ENCODE measurements at places on chromosomes 5 and 9. TPM values are rescaled to one million over a fixed set of nuclear protein-coding genes. Genes with fewer than 3 reads are reported as not detected.

RAPGEF6 gene
- 12.5 TPM for total RNA-seq

CDO1 gene
- total RNA-seq, result 0.82 TPM

MEIKIN gene
- total RNA-seq, result not detected

FOXD1 gene
- 10.8 TPM for total RNA-seq

LECT2 gene
- total RNA-seq, result not detected

CCNI2 gene
- total RNA-seq, result not detected

PTGR1 gene
- total RNA-seq, result 89.2 TPM

- DNase-seq, result no peak
These were observed 33.6 kb upstream of the MAMDC2 start for GRCh38 chr9:70010015-70010414.

- DNase-seq, result no peak
These were observed 74.6 kb downstream of the USP20 start for GRCh38 chr9:129909851-129910250.

DNA sequence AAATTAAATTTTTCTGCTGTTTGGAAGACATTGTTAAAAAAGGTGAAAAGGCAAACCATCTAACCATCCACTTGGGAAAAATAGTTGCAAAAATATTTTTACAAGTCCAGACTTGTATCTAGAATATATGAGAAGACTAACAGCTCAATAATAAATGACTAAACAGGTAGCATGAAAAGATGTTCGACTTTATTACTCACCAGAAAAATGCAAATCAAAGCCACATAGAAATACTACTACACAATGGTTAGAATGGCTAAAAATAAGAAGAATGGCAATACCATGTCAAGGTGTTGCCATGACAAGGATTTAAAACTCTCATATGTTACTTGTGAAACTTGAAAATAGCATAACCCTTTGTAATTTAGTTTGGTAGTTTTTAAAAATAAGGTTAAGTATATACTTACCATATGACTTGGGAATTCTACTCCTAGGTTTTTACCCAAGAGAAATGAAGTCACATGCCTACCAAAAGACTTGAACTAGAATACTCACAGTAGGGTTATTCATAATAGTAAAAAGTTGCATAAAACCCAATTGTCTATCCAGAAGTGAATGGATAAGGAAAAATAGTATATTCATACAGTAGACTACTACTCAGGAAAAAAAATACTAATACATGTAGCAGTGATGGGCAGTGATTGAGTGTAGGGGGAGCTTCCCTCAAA lies 93.8 kb downstream of the VPS13A start:
- DNase-seq, result no peak

DNA sequence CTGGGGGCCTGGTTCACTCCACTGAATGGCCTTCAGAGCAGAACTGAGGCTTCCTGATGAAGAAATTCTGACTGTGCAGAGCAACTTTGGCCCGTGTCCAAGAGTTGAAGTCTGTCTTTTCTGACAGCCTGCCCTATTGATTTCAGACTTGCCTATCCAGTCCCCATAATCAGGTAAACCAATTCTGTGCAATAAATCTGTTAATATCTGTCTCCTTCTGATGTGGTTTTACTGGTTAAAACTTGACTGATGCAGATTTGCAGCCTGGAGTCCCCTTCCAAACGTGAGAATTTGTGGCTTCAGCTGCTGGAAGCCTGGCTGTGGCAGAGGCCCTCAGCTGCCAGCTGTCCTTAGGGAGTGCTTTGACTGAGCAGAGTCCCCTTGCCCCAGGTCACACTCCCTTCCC lies 283.9 kb upstream of the ANKRD55 start:
- DNase-seq, result no peak

- DNase-seq, result no peak
These were observed 116.7 kb upstream of the KLF4 start for GRCh38 chr9:107606149-107606790.

DNA sequence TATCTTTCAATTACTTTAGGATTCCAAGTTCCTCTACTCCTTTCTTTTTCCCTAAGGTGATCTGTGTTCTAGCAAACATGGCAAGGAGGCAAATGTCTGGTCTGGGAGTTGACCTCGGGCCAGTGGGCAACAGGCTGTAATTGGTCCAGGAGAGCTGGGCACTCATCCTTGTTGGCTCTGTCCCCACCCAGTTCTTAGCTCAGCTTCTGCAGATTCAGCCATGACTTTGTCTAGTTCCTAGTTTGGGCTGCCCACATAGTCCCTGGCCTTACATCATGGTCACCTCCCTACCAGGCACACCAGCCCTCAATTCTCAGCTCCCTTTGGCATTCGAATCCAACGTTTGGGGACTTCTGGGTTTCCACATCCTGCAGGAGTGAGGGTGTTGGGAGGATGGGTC lies 92.1 kb upstream of the DAP start:
- no peak for DNase-seq

GRCh38 chr5:4563400-4563799 lies 576.7 kb upstream of the ADAMTS16 start:
- no peak for DNase-seq

- no peak for DNase-seq
These were observed 17.0 kb downstream of the NEK6 start for GRCh38 chr9:124274738-124275137.

DNA sequence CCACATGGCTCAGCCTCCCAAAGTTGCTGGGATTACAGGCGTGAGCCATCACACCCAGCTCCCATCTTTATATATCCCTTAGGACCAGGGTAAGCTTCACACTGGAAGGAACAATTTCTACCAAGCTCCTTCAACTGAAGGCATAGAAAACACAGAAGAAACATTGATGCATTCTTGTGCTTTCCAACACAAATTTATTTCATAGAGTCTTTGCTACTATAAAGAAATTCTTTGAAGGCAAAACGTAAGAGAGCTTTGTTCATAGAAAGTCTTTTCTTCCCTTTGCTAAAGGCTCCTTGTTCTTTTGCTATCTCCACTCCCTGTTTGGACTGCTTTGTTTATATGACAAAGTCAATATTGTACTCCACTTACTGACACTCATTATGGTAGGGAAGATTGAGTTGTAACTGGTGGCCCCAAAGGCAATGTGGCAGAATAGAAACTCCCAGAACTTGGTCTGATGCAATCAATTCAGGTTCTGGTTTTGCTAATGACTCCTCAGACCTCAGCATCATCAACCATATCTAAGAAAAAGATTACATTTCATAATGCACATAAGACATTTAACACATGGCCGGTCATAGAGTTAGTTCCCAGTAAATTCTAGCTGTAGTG lies 97.4 kb upstream of the CLINT1 start:
- DNase-seq, result no peak

DNA sequence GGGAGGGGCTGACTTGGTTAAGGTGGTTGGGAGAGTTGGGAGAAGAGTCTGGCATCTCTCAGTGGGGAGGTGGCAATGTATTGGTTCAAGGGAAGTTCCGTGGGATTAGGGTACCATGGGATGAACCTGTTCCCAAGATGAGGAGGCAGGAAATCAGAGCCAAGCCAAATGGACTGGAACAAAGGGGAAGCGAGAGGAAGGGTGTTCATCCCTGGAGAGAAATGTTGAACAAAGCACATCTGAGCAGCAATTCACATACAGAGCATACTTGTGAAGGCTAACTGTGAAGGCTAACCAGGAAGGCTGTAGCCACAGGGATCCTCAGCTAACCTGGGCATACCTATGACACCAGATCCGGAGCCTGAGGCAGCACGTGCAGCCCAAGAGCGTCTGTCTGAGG lies 214.0 kb downstream of the MCTP1 start:
- DNase-seq, result no peak

- DNase-seq, result no peak
These were observed 18.1 kb downstream of the MYMK start for GRCh38 chr9:133506653-133507038.

DNA sequence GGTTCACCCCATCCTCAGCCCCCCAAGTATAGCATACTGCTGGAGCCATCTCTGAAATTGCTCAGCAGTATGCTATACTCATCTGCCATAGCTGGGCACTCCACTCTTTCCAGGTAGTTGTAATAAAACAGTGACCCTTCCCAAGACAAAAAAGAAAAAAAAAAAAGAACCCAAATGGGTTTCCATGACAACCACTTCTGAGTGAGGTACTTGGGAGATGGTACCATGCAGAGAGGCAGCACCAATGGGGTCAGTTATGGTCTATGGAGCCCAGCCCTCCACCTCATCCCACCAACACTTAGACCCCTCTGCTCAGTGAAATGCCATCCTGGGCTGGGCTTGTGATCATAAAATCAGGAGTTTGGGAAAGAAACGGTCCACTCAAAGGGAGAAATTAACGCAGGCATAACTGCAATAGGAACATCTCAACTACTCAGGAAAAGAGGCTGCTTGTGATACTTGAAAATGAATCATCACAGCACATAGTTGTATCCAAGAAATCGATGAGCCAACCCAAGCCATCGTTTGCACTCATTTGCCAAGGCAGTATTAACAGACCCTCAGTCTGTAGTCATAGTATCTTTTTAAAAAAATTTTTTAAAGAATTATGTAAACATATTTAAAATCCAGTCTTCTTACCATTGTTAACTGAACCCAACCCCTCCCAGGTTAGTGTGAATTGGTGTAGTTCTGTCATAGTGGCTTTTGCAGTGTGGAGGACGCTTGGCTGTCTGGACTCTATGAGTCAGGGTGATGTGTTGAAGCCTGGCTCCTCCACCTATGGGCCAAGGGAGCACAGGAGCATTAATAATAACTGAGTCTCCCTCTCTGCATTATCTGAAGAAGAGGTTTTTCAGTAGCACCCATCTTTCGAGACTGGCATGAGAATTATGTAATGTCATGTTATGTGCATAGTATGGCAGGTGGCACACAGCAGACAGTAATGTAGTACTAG lies 402.7 kb downstream of the SPOCK1 start:
- no peak for DNase-seq

DNA sequence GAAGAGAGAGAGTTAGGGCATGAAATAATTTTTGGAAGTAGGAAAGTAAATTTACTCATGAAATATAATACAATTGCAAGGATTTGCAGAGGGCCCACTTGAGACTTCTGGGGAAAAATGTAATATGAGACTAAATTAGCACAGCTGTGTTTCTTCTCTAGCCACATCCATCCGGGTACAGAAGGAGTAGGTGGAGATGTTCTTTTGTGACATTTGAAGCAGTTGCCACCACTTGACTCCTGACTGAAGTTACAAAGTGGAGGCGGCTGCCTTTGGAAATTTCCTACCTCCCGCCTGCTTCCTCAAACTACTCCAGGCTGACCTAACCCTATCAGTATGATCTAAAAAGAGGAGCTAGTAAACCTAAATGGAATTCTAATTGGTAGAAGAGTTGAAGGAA lies 58.1 kb upstream of the SHISAL2B start:
- no peak for DNase-seq

- no peak for DNase-seq
These were observed 426.4 kb downstream of the DTWD2 start for GRCh38 chr5:118561971-118562370.

GRCh38 chr5:132776131-132776937 lies 705 bp downstream of the SEPTIN8 start:
- DNase-seq, result no peak

DNA sequence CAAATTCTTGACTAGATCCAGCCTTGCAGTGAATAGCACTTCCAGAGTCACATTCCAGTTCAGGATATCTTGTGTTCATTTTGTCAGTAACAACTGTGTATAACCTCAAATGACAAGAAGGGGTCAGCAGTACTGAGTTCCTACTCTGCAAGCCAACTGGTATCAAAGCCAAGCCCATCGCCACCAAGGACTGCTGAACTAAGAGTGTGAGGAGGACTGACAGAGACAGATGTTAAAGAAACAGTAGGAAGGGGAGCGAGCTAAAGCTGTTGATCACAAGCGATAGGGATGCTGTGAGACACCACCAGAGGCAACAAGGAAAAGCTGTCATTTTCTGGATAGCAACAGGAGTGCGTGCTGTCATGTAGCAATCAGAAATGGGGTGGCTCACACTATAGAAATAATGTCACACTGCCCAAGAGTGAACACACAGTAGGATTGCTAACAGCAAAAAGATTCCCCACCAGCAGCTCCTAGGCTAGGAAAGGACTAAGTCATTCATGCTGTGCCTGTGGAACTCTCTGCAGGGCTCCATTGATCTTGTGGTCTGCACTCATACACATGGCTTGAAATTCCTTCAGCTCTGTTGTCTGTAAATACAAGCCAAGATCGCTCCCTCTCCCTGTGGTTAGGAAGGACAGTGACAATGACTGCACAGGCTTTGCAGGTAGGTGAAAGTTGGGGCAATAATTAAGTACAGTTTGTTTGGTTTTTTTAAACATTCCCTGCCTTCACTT lies 658.6 kb downstream of the NR2F1-AS1 start:
- DNase-seq, result no peak

GRCh38 chr9:125460883-125461635 lies 199.4 kb downstream of the GAPVD1 start:
- DNase-seq, result no peak

- no peak for DNase-seq
These were observed 10.4 kb downstream of the PTCH1 start for GRCh38 chr9:95506428-95506677.

DNA sequence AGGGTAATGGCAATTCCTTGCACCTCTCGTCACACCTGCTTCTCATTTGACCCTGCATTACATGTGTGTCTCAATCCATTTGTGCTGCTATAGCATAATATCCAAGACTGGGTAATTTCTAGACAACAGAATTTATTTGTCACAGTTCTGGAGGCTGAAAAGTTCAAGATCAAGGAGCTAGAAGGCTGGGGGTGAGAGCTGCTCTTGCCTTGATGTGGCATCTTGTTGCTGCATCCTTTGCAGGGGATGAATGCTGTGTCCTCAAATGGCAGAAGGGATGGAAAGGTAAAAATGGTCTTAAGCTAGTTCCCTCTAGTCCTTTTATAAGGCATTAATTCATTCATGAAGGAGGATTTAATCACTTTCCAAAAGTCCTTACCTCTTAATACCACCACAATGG lies 323.7 kb upstream of the RPS23 start:
- DNase-seq, result no peak

DNA sequence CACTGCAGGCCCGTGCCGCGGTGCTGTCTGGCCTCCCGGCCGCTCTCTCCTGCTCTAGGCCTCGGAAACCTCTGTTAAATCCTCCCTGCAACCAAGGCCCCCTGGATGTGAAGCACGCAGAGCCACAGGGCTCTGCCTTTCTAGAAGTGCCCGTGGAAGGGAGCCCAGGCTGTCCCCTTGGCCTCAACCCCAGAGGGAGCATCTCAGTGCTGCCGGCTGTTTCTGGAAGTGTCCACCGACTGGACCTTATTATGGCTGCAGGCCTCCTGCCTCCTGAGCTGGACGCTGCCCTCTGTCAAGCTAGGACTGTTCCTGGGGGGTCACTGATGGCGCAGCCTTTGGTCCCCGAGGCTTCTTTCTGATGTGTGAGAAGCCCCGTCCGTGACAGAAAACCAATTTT lies 40.4 kb upstream of the PHYKPL start:
- no peak for DNase-seq

- DNase-seq, result no peak
These were observed 360.5 kb downstream of the KCTD16 start for GRCh38 chr5:144531188-144531587.

DNA sequence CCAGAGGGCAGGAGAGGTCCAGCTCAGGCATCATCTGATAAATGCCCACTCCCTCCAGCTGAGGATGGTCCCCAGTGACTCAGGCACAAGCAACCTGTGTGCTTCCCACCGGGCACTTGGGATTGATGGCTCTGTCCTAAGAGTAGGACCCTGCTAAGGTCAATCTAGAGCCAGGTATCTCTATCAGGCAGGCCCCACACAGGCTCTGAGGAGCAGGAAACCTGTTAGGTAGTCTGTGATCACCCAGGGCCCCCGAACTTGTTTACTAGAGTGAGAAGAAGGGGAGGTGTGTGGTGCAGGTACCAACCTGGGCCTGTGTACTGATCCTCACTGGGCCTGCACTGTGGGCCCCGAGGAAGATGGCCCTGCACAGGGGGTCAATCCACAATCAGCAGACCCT lies 119.6 kb upstream of the FSTL4 start:
- no peak for DNase-seq
